Activated CD4-positive, alpha-beta T cell treated with anti-CD3 and anti-CD28 coated beads for 24 hours (primary cell): ENCODE measurements at places on chromosomes 6 and 20.

DNA sequence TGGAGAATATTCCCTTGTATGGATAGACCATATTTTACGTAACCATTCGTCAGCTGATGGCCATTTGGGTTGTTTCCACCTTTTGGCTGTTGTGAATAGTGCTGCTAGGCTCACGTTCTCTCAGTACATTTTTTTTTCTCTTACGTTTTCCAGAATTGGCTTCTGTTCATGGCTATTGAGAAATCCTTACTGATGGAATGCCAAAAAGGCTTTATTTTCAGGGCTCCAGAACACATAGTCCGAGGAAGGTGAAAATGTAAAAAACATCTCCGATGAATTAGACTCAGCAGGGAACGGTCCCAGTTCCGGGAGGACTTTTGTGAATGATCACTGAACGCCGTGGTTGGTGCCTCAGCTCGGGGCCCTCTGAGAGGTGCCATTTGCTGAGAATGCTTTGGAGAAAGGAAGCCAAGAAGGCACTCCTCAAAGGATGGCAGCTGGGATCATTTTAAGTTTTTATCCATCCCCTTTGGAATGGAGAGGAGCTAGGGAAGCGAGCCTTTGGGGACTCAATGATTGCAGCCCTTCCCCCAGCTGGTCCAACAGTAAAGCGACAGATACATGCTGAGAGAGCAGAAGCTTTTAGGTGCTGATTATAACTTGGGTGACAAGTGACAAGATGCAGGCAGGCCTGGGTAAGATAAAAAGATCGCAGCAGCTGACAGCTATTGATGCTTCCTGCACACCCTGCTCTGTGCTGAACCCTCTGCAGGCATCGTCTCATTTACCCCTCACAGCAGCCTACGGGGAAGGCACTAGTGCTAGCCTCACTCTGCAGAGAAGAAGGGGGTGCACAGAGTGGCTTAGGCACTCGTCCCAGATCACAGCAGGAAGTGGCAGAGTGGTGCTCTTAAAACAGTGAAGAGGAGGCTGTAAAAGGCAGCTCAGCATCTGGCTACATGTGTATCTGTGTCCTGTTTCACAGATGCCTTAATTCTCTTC, 133.4 kb upstream of the KCNG1 start:
- no peak for DNase-seq

GRCh38 chr6:53679446-53679933, 13.9 kb upstream of the KLHL31 start:
- no peak for DNase-seq

DNA sequence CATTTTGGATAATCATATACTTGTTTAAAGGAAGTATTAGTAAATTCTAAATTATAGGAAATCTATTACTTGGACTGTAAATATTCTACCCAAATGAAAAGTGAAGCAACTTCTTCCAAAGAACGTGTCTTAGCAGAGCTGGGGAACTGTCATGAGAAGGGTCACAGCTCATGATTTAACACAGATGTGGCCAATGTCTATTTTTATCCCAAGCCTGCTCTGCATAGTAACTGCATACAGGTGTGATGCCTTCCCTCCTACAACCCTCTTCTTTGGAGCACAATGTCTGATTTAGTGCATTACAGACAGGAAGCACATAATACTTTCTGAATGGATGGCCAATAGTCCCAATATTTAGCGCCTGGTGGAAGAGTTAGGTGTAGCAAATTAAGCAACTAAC, 138.7 kb upstream of the THEMIS start:
- no peak for DNase-seq

DNA sequence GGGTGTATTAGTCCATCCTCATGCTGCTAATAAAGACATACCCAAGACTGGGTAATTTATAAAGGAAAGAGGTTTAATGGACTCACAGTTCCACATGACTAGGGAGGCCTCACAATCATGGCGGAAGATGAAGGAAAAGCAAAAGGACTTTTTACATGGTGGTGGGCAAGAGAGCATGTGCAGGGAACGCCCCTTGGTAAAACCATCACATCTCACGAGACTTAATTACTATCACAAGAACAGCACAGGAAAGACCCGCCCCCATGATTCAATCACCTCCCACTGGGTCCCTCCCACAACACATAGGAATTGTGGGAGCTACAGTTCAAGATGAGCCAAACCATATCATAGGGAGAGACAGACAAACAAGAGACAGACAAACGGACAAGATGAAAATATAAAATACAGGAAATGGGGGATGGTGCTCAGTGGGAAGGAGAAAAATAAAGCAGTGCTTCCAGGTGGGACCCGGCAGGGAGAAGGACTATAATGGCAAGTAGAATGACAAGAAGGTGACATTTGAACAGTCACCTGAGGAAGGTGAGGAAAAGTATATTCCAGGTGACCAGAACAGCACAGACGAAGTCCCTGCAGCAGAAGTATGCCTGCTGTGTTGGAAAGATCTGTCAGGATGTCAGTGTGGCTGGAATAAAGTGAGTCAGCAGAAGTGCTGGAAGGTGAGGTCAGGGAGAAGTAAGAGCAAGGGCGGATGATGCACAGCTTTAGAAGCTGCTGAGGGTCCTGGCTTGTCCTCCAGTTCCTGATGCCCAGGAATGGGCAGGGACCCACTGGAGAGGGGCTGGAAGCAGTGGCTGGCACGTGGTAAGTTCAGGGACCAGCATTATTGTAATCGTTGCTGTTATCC, 61.1 kb downstream of the SLC2A10 start:
- no peak for DNase-seq

DNA sequence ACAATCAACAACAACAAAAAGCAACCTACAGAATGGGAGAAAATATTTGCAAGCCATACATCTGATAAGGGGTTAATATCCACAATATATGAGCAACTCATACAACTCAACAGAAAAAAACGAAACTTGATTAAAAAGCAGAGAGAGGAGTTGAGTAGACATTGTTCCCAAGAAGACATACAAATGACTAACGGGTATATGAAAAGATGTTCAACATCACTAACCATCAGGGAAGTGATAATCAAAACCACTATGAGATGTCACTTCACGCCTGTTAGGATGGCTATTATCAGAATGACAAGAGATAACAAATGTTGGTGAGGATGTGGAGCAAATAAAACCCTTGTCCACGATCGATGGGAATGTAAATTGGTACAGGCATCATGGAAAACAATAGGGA, 145.9 kb downstream of the NRN1 start:
- no peak for DNase-seq

GRCh38 chr6:37354526-37355384, 972 bp downstream of the RNF8 start:
- DNase-seq = peak; percentile 6

DNA sequence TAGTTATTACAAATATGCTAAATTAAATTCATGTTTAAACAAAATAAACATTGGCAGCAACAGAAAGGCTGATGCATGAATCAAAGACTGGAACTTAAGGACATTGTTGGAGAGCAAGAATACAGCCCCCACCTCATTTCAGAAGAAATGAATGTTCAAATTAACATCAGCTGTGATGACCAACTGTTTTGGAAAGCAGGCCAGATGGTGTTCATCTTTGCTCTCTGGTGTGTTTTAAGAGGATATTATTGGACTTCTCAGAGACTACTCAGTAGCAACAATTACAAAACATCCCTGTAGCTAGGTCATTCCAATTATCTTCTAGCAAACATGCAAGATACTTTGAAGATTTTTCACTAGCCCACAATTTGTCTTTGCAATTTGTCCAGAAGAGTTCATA, 118.6 kb upstream of the DOK5 start:
- no peak for DNase-seq

GRCh38 chr6:111228094-111228493, 140.8 kb downstream of the SLC16A10 start:
- DNase-seq = no peak

- DNase-seq = peak; percentile 21
Observed at GRCh38 chr20:52783769-52784168, 188.4 kb upstream of the TSHZ2 start.

- no peak for DNase-seq
Observed at GRCh38 chr6:84908304-84908904, 144.0 kb upstream of the TBX18 start.

DNA sequence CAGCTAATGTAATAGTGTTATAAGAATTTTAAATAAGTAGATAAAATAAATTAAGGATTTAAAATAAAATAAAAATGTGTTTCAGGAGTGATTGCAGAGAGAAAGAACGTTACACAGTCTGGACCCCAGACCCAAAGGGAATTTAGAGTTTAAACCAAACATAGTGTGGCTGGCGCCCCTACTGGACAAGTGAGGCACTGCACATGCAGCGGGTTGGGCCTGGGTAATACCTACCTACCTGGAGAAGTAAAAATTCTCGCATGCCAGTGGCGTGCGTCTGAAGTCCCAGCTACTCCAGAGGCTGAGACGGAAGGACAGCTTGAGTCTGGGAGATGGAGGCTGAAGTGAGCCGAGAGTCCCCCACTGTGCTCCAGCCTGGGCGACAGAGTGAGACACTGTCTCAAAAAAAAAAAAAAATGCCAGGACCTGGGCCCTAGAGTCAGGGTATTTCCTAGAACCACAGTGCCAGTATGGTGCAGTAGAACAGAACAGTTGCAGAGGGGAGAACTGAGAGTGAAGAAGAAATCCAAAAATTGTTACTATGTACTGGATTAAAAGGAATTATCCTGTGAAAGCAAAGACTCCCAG, 71.4 kb upstream of the TCF21 start:
- DNase-seq = peak; percentile 20

GRCh38 chr20:10672624-10673127, 1.1 kb downstream of the JAG1 start:
- no peak for DNase-seq
